ENCODE measurements at places on chromosomes 13 and 19.

DNA sequence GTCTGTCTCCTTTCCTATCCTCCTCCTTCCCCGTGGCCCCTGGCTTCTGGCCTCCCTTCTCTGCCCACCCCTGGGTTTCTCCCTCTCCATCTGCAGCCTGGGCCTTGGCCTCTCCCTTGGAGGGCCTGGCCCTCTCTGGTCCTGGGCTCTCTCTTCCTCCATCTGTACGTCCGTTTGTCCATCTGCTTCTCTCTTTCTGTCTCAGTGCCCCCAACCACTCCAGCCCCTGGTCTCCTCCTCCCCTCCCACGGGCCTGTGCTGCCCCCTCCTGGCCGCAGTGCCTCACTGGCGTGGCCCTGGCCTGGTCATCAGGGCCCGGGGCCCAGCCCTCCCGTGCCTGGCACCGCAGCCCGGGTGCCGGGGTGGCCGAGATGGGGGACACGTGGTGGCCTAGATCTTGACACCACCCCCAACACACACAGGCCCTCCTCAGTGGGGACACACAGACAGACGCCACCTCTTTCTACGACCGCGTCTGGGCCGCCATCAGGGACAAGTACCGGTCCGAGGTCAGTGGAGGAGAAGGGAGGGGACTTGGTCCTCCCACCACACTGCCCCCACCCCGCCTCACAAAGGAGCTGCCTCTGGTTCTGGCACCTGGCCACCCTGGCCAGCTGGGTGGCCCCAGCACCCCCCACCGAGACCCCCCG, 11.3 kb downstream of the PRKCSH start:
- no peak for DNase-seq

- DNase-seq, result no peak
Observed at GRCh38 chr13:52345048-52345447, 60.9 kb downstream of the THSD1 start.

DNA sequence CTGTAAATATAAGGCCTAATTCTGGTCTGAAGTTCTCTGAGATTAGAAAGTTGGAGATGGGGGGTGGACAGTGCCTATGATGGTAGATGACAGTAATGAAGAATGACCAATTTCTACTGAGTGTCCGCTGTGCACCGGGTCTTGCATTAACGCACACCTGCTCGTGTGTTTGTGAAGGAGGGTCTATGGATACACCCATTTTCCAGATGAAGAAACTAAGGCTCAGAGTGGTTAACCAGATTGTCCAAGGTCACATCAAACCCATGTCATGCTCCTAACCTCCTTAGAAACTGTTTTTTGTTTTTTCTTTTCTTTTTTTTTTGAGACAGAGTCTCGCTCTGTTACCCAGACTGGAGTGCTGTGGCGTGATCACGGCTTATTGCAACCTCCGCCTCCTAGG, 13.7 kb downstream of the AXL start:
- no peak for DNase-seq

GRCh38 chr13:31733647-31734046, 5.7 kb upstream of the RXFP2 start:
- no peak for DNase-seq

GRCh38 chr13:50842990-50843256, 569 bp downstream of the DLEU7 start:
- no peak for DNase-seq

DNA sequence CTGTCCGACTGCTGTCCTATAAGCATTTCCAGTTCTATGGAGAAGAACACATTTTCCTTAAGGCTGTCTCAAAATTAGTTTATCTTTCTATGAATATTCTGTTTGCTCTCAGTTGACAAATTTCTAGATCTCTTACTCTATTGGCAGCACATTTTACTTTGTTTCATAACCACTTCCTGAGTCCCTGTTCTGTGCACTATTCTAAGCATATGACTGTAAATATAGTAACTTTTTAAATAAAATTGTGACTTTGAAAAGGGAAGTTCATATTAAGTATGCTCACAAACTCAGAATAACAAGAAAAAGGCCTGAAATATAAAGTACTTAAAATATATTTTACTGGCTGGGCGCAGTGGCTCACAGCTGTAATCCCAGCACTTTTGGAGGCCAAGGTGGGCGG, 56.5 kb upstream of the HTR2A start:
- peak; percentile 24 for DNase-seq

DNA sequence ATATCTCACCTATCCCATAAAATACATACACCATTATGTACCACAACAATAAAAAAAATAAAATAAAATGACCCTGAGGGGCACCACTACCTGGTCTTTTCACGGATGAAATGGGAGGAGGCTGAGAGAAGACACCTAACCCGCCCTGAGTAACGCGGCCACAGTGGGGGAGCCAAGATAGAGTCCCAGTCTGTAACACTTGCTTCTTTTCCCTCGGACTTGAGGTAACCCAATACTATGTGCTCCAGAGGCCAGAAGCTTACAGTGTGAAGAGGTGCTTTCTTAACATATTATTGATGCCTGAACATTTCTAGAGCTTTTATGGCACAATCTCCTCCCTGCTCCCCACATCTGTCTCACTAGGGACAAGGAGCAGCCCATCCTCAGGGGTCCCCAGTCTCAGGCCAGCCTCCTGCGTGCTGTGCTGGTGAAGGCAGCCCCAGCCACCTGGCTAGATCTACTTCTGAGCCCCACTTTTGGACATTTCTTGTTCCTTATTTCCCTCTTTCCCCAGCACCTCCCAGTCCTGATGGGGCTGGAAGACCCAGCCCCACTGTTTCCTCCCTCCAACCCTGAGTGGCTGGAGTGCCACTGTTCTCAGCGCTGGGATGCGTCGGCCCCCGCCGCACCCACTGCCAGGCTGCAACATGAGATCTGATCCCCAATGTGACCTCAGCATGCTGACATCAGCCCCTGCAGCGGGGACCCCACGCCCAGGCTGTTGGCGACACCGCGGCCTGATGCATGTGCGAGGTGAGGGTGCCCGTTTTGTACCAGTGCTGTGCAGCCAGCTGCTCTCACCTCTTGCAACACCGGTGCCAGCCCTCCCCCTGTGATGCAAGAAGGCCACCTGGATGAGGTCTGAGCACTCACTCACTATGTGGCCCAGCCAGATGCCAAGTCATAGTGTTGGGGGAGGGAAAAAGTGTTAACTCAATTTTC, 143.3 kb downstream of the DCLK1 start:
- DNase-seq, result no peak

DNA sequence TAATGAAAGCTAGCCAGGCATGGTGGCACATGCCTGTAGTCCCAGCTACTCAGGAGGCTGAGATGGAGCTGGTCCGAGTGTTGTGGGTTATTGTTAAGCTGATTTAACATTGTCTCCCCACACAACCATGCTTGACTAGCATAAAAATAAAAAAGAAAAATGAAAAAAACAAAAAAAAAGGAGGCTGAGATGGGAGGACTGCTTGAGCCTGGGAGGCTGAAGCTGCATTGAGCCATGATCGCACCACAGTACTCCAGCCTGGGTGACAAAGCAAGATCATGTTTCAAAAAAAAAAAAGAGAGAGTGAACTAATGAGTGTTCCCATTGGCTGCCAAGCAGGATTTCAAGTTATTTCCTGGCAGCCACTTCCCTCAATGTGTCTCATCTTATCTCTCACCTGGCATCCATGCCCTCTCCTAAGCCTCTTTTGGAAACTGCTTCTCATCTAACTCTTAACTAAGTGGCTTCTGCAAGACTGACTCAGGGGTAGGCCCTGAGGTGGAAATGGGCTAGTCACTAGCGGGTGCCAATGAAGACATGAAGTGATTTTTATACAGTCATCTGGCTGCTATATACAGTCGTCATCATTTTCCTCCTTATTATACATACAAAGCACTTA, 4.9 kb downstream of the THAP8 start:
- no peak for DNase-seq

DNA sequence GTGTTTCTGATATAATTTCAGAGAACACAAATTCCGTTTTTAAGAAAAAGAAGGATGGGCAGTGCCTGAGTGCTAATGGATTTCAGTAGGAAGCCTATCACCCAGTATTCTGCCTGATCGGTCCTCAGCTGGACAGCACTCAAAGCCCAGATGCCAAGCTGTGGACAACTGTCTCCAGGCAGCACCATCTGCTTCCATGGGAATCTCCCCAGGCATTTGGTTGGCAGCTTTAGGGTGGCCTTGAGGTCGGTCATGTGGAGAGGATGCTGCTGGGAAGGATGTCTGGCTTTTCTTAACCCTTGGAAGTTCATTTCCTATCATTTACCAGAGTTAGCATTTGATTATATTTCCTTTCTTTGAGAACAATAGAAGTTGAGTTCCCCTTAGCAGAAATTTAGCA, 311.7 kb downstream of the TBC1D4 start:
- DNase-seq, result no peak

GRCh38 chr13:74036373-74036772, 97.8 kb downstream of the KLF12 start:
- no peak for DNase-seq

DNA sequence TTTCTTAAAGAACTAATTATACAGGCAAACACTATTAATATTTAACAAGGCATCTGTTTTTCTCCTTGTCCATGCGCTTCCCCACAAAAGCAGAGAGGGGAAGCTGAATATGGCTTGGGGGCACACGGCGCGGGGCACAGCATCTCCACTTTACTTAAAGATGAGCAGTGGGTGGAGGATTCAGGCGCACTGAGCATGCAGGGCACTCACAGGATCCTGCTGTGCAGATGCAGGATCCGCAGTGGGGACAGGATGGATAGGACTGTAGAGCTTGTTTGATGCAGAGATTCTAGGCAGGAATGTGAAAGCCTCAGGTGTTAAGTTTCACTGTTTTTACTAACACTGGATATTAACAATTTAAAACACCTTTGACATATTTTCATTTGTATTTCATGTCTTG, 43.3 kb downstream of the ATP11A start:
- DNase-seq, result no peak

GRCh38 chr13:20156702-20157101, 4.2 kb downstream of the GJA3 start:
- DNase-seq, result no peak

DNA sequence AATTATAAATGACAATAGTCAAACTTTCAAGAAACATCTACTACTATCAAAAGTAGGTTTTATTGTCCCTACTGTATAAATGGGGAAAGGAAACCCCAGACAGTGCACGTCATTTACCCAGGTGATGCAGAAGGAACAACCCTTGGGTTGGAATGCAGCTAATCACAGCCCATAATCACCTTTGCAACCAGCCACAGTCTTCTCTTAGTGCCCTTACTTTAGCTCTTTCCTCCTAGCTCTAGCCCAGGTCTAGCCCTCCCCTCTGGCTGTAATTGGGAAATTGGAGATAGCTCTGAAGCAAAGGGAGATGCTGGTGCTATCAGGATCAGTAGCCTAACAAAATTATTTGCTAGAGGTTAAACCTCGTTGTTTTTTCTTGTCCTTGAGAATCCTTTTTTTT, 25.5 kb upstream of the TSC22D1 start:
- DNase-seq, result no peak

- no peak for DNase-seq
Observed at GRCh38 chr13:112172641-112173251, 105.8 kb downstream of the SOX1 start.

DNA sequence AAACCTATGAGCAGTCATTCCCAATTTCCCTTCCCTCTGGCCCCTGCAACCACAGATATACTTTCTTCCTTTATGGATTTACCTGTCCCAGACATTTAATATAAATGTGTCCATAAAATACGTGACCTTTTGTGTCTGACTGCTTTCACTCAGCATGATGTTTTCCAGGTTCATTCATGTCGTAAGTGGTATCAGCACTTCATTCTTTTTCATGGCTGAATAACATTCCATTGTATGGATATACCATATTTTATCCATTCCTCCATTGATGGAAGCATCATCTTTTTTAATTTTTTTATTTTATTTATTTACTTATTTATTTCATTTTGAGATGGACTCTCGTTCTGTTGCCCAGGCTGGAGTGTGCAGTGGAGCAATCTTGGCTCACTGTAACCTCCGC, 8.0 kb upstream of the PPP6R1 start:
- no peak for DNase-seq

DNA sequence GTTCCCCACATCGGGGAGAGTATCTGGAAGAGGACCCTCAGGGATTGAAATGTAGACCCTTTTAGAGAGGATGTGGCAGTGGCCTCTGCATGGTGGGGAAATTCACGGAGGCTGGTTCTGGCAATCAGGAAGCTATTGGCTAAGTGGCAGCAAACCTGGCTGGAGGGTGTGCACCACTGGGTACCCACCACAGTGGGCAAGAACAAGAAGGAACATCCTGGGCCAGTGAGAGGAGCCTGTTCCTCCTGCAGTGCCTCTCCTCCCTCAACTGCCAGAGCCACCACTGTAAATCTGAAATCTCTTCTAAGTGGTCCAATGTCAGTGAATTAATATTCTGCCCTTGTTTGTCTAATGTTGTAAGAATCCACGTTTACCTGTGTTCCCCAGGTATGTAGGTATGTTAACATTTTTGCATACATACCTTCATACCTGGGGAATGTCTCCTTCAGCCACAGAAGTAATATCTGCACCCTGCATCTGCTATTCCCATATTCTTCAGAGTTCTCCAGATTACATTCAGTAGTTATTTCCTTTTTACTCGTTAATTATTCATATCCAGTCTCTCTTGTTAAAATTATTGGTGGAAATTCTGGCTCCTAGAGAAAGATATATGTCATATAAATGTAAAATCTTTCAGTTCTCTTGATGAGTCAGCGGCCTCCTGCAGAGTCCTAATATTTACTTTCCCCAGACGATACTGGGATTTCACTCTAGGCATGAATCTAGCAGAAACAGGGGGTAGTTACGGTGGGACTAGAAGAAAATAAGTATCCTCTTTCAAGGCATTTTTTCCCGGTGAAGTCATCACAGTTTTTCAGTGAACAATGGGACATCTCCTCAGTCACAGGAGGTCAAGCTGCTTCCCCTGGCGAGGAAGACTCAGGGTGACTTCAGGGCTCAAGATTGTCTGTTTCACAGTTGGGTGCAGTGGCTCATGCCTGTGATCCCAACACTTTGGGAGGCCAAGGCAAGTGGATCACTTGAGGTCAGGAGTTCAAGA, 148.3 kb downstream of the MYO16 start:
- no peak for DNase-seq

GRCh38 chr19:4715529-4716221, 8.0 kb downstream of the DPP9 start:
- no peak for DNase-seq

DNA sequence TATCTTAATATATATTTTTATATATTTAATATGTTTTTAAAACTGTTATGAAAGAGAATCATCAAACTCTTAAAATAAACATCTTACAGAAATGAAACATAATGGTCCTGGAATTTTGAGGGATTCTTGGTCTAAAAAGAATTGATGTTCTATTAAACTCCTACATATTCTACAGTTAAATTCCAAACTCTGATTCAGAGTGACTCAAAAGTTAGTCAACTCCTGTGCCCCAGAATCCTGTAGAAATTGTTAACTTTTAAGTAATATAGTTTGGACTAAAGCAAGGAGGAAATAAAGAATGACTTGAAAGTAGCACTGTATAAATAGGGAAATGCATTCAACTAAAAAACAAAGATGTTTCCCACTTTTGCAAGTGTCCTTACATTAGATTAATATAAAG, 47.7 kb downstream of the FNDC3A start:
- DNase-seq, result no peak

DNA sequence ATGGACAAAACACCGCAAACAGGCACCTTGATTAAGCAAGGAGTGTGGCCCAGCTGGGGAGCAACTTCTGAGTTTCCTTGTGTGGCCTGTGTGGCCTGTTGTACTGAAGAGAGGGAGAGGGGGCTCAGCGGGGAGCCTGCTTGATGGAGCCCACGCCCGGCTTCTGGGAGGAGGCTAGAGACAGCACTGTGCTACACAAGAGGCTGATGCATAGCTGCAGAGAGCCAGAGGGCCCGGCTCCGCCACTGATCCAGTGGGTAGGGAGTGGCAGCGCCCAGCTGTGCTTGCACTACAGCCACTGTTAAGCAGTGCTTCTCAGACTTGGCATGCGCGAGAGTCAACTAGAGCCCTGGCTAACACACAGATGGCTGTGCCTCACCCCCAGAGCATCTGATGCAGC, 19.0 kb downstream of the LYL1 start:
- no peak for DNase-seq

Data from GM12865 (cell line).